ENCODE measurements at places on chromosomes 2 and 18.

DNA sequence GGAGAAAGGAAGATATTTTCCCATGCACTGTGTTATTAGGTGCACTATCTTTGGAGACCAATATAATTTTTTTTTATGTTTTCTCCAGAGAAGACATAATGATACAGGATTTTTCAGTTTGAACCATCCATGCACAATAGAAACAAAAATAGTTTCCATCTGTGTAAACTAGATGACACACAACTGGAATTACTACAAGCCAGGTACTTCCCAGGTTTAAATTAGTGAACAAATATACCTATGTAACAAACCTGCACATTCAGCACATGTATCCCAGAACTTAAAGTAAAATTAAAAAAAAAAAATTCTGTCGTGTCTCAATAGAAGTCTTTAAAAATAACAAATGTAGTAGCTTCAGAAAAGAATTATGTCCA, 1616.8 kb upstream of the ACVR2A start:
- DNase-seq = no peak

DNA sequence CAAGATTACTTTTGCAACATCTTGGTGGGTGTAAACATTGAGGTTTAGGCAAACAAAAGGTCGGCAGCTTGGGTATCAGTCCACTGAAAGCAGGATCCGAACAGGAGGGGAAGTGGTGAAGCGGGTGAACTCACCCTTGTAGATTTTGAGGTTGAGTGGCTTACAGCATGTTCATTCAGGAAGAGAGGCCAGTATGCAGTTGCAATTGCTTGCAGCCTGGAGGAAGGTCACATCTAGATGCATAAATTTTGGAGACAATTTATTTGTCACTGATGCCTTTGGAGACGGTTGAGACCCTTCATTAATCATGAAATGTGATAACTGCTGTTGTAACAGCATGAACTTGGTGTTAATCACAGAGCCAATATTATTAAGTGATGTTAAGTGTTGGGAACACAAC, 131.1 kb downstream of the LTBP1 start:
- no peak for DNase-seq

GRCh38 chr2:181680055-181680936, at the start of gene NEUROD1:
Gene NEUROD1, minus strand, starts transcription at chr2:181680517. Its CDS starts 1,657 bp downstream, at chr2:181678860.
- no peak for DNase-seq

- no peak for DNase-seq
Measured at GRCh38 chr2:69242651-69243051, 144.4 kb downstream of the GFPT1 start.

GRCh38 chr2:535222-535621, 142.0 kb downstream of the TMEM18 start:
- no peak for DNase-seq

Measured in stimulated activated CD4-positive, alpha-beta T cell treated with anti-CD3 and anti-CD28 coated beads, Interleukin-12 subunit alpha, Interleukin-12 subunit beta, amount 100 ng/mL, for 24 hours (primary cell).